NCI-H1417 treated with DMSO at 0.1 percent for 48 hours (cell line): ENCODE measurements at places on chromosomes 1 and 21.
A peak's percentile ranks its signal among the peaks of the same experiment; 100 is the strongest.

GRCh38 chr1:98176936-98177335 is 256.1 kb upstream of the DPYD start:
- DNase-seq: no peak

- no peak for DNase-seq
Observed at GRCh38 chr1:78716186-78716585, 66.6 kb downstream of the IFI44 start.

DNA sequence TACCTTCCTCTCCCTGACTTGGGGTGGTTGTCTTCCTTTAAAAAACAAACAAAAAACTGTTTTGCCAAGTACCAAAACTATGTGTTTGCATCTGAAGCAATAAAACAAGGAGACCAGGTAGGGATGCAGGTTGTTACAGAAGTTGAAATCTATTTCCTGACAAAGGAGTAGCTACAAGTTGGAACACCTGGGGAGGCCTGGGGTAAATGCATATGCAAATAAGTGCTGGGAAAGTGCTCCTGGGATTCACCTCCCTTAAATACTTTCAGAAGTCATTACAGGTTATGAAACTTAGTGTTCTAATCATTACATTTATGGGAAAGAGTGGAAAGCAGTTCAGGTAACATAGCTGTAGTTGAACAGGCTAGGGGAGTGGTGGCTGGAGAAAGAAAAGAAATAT is 1.9 kb upstream of the TSNAX start:
- no peak for DNase-seq

DNA sequence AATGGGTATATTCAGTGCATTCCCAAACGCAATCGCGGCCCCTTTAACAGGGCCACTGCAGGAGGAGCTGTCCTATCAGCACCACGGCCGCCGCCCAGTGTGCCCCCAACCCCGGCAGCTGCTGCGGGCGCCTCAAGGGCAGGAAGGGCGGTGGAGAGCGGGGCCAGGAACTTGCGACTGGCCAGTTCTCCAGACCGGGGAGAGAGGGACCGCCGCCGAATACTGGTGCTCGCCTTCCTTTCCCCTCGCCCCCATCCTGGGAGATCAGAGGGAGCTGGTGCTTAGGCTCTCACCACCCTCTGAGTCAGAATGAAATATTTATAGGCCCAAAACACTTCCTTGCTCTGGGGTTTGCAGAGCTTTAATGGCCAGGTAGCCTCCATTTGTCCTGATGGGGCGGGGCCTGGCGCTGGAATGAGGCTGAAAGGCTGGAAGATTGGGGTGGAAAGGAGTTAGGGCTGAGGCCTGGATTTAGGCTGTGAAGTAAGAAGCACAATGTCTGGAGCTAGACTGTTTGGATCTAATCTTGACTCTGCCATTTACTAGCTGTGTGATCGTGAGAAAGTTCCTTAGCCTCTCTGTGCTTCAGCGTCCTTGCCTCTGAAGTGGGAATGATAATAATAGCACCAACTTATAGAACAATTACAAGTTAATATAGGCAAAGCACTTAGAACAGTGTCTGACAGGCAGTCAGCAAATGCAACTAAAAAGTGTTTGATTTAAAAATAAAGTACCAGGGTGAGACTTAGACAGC is 75.5 kb downstream of the NAV1 start:
- no peak for DNase-seq

DNA sequence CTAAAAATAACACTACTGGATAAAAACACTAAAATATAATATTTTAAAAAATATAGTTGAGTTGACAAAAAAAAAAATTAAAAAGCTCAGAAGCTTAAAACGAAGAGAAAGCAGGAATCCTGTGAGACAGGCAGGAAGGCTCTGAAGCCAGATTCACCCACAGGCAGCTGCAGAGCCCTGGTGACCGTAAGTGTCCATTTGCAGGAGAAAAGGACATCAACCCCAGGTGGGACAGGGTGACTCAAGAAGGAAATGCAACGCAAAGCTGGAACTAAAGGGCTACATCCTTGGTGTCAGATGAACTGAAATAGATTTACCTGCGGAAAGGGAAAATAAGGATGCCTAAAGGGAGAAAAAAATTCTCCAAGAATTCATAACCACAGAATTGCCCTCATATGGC is 46.8 kb downstream of the USP24 start:
- DNase-seq: no peak

- DNase-seq: no peak
Observed at GRCh38 chr1:154838988-154839387, 31.1 kb downstream of the KCNN3 start.

- no peak for DNase-seq
Observed at GRCh38 chr1:22250724-22251123, 107.8 kb upstream of the WNT4 start.

GRCh38 chr1:177383715-177384114 is 213.0 kb downstream of the BRINP2 start:
- no peak for DNase-seq

- DNase-seq: no peak
Observed at GRCh38 chr1:202697038-202697437, 13.2 kb downstream of the SYT2 start.

DNA sequence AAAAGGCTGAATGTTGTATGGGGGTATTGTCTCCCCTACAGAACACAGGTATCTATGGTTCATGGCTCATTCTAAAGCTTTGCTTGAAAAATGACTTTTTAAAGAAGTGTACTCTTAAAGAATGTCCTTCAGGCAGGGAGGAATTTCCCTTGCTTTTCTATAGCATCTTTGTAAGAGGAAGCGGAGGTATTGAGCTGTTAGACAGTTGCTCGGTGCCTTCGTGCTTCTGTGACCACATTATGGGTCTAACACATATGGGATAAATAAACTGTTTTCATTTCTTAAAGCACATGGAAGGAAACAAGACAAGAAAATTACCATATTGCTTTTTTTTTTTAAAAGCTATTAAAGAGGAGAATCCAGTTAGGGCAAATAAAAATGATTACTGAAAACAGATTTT is 182.9 kb downstream of the NTNG1 start:
- DNase-seq: no peak

GRCh38 chr1:7703321-7704213 is 67.5 kb upstream of the VAMP3 start:
- DNase-seq: no peak

DNA sequence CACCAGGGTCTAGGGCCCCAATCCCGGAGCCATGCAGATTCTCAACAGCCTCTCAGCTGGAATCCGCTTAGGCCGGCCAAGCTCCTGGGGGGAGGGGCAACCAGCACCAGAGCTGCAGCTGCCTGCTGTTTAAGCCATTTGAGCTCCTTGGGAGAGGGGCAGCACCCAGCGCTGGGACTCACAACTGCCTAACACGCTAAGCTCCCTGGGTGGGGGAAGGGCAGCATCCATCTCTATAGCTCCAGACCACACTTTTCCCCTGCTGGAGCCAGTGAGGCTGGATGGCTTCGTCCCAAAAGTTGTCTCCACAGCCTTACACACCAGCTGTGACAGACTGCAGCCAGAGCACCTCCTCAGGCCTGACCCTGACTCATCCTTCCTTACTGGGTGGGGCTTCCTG is 6.9 kb upstream of the PTGFR start:
- no peak for DNase-seq

DNA sequence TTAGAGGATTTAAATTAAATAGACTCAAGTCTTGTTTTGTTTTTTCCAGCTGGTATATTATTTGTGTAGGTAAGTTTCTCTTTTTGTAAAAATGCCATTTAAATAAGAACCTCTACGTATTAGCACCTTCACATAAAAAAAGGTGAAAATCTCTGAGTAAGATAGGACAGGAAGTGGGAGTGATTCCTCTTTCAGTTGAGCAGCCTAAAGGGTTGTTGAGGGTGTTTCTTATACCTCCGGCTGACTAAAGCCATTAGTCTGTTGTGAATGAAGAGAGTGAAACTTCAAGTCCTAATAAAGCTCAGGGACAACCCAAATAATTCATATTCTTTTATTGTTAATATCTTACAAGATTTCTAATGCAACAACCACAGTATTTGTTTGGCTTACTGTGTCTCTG is 188.7 kb downstream of the CHRM3 start:
- DNase-seq: no peak

- no peak for DNase-seq
Observed at GRCh38 chr1:160548960-160549664, 26.1 kb upstream of the SLAMF6 start.

GRCh38 chr1:244150665-244151064 is 99.6 kb downstream of the ZBTB18 start:
- no peak for DNase-seq

- no peak for DNase-seq
Observed at GRCh38 chr21:41873426-41873825, 5.7 kb downstream of the PRDM15 start.

DNA sequence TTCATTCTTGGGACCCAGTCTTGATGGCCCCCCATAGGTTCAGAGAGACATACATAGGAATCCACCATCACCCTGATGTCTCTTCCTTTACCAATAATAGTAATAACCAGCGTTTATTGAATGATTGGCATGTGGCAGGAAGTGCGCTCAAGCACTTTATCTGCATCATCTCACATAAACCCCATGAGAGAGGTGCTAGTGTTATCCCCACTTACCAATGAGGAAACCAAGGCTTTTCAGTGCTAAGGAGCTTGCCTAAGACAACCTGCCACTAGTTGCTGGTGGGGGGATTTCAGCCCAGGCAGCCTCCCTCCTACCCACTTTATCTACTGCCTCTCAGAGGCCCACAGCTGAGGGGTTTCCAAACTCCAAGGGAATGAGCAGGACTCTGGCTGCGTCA is 7.7 kb downstream of the LGR6 start:
- no peak for DNase-seq

DNA sequence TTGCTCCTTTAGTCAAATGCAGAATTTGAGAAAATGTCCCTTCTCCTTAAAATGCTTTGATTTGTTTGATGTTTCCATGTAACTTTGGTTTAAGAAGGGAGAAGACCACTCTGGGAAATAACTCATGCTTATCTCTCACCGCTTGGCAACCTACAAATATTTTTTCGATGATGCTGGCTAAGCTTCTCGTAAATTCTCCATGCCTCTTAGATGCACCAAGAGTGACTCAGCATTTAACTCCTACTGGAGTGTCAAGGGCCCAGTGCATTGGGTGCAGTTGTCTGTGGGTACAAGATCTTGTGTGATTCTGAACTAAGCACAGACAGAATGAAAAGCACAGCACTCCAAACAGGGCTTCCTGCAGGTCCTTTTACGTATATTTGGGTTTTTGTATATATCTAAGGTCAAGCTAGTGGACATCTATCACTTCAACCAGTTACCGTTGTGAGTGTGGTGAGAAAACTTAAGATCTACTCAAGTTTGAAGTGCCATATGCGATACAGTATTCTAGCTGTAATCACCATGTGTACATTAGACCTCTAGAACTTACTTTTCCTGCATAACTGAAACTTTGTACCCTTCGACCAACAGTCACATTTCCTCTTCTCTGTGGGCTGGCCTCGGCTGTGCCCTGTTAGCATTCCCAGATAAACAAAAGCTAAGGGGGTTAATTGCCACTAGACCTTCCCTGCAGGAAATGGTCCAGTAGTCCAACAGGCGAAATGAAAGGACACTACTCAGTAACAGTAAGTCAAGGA is 55.8 kb downstream of the COL18A1 start:
- no peak for DNase-seq

GRCh38 chr1:58652651-58653184 is 47.1 kb downstream of the MYSM1 start:
- no peak for DNase-seq

GRCh38 chr1:213122514-213122929 is 71.5 kb downstream of the RPS6KC1 start:
- DNase-seq: peak; percentile 18

DNA sequence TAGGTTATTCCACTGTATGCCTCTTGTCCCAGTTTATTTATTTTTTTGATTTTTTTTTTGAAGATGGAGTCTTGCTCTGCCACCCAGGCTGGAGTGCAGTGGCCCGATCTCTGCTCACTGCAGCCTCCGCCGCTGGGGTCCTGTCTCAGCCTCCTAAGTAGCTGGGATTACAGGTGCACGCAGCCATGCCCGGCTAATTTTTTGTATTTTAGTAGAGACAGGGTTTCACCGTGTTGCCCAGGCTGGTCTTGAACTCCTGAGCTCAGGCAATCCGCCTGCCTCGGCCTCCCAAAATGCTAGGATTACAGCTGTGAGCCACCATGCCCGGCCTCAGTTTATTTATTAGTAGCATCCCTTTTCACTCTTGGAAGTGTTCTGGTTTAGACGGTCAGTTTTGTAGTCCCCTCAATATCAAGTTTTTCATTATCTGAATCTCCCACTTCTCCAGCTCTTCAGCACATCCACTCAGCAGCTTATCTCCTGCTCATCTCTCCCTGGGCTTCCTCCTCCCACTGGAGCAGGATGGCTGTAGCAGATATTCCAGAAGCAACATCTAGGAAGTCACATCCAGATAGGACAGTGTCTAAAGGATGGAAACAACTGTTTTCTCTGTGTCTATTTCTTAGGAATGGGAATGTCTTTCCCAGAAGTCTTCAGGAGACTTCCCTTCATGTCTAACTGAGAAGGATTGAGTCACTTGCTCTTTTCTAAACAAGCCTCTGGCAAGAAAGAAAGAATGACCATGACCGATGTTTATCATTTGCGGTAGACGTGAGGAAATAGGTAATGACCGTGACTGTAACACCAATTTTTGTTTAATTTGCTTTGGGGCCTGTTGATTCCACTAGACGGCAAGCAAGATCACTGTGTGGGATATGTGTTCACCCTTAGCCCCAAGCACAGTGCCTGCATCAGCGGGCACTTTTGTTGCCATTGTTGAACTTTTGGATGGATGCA is 14.4 kb downstream of the CCDC190 start:
- DNase-seq: no peak

GRCh38 chr1:80534606-80535360 is 1266.0 kb upstream of the ADGRL2 start:
- DNase-seq: no peak

DNA sequence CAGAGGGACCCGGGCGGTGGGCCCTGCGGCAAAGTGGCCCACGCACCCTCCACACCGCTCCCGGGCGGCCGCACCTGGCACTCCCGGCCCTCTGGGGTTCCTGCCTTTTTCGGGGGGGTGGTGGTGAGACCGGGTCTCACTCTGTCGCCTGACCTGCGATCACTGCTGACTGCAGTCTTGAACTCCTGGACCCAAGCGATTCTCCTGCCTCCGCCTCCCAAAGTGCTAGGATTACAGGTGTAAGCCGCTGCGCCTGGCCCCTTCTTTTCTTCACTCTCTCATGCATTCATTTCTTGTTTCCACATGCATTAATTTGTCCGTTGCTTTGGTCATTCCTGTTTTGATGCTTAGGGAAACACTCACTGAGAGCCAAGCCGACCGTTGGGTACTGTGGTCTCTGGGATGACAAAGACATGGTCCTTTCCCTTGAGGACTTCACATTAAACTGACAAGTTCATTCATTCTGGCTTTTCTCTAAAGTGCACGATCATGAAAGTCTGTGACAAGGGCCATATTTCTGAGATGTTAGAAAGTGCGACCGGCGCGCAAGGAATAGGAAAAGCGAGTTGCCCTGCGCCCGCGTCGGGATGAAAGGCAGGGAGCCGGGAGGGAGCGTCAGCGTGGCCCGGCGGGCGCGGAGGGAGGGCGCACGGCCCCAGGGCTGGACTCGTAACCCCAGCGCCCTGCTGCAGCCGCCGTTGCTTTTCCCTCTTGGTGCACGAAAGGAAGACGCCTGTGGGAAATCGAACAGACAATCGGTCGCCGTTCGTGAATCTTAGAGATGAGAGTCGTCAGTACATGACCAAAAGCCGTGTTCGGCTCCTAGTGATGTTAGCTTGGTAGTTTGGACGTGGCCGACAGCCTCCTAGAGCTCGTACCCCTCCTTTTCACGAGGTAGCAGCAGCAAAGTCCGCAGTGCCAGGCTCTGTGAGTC is 1.0 kb upstream of the MCOLN2 start:
- no peak for DNase-seq

- no peak for DNase-seq
Observed at GRCh38 chr1:79090985-79091384, 84.5 kb upstream of the ADGRL4 start.
